ENCODE measurements at places on chromosomes 7 and 10.

DNA sequence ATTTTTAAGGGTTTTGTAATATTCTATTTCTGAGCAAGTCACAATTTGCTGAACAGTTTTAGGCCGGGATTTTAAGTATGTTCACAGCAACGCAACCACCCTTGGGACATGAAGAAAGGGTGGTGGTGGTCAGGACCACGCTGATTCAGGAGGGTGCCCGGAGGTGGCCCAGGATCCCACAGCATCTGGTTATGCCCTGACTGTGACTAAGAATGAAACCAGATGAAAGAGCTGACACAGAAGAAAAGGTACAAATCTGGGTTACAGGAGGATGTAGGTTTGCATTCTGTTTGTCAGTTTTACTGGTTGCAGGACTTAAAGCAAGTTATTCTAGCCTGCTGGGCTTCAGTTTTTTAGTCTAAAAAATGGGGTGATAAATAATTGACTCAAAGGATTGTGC lies 279.7 kb downstream of the CCSER2 start:
- no peak for DNase-seq

- DNase-seq = no peak
These were observed 5.7 kb downstream of the LRRC20 start for GRCh38 chr10:70376436-70377378.

- DNase-seq = no peak
These were observed 170.5 kb downstream of the SRPK2 start for GRCh38 chr7:105218215-105218614.

- DNase-seq = no peak
These were observed 334.2 kb upstream of the MAGI2 start for GRCh38 chr7:79787623-79788022.

GRCh38 chr10:122703483-122704448 lies 4.1 kb upstream of the C10orf120 start:
- peak; percentile 23 for DNase-seq

GRCh38 chr7:55366461-55367070 lies 1.4 kb downstream of the LANCL2 start:
- DNase-seq = peak; percentile 12

DNA sequence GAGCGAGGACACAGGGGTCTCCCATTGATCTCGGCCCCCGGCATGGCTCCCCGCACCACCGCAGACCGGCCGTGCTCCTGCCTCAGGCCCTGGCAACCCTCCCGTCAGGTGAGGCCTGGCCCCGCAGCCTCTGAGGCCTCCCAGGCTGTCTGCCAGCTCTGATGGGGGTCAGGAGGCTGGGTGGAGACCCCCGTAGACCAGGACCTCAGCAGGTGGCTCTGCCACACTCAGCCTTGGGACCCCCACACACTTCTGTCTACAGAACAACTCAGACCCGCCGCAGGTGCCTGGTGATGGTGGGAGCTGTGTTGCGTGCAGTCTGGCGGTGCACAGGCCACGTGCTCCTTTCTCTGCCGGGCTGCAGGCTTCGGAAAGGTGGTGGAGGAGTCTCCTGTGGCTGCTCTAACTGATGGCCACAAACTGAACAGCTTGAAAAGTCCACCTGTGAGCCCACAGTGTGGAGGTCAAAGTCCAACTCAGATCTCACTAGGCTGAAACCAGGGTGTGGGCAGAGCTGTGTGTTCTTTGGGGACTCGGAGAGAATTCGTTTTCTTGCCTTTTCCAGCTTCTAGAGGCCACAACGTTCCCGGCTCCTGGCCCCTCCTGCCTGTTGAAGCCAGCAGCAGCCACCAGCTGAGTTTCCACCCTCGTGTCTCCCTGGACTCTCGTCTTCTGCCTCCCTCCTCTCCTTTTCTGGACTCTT lies 62.5 kb downstream of the PWWP2B start:
- no peak for DNase-seq

DNA sequence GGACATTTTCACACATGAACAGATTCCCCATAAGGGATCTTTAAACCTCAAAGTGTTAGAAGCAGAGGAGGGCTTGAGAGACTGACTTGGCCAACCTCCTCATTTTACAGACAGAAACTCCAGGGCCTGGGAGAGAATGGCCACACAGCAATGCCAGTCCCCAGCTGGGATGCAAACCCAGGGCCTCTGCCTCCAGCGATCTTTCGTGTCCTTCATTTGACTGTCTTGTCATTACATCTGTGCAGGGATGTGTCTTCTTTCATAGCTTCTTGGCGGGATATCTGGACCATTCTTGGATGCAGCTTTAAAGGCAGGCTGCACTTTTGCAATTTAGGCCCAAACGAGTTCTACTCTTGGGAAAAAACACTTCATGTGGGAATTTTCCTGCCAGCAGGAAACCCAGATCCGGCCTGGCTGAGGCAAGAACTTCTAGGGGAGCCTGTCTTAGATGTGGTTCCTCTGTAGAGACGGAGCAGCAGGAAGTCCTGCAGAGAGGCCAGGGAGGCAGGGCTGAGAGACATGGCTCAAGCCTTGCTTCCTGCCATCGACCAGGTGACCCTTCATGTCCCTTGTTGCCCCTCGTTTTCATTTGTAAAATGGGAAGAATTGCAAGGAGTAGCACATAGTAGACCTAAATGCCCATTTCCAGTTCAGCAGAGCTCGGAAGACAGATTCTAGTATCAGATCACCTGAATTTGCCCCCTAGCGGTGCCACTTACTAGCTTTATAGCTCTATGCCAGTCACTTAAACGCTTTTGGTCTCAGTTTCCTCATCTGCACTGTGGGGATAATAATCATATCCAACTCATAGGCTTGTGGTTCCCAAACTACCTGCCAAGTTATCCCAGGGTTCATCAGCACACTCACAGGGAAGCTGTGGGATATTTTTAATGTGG lies 43.9 kb upstream of the SLC29A3 start:
- no peak for DNase-seq

- DNase-seq = no peak
These were observed 6.5 kb upstream of the NANOS1 start for GRCh38 chr10:119022846-119023552.

DNA sequence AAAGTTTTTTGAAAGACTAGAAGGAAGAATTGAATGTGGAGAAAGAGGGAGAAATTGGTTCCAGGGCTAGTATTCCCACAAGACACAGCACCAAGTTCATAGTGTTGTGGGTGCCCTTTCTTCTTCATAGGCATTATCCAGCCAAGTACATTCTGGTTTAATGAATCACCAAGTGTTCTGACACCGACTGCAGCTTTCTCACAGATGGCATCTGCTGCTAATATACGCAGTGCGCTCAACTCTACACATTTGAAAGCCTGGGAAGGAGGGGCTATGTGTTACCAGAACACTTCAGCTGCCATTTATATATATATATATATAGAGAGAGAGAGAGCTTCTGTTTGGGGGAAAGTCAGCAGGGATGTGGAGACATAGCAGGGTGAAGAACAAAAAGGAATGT lies 1168.4 kb downstream of the GATA3 start:
- DNase-seq = no peak
